ENCODE measurements at places on chromosomes 3 and 15.

DNA sequence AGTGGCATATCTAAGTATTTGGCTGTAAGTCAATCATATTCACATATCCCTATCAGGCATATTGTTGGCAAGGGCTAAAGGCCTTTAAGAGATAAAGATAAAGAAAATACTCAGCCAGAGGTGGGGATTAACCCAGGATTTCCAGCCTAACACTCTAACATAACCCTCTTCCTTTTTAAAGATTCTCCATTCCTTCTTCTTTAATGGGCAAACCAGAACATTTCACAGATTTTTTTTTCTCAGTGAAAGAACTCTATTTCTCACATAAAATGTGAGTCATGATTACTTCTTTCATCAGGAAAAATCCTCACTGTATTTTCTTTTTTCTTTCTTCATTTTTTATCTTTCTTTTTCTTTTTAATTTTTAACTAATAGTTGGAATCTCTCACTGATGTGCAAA lies 200.4 kb downstream of the NR1D2 start:
- no peak for DNase-seq

DNA sequence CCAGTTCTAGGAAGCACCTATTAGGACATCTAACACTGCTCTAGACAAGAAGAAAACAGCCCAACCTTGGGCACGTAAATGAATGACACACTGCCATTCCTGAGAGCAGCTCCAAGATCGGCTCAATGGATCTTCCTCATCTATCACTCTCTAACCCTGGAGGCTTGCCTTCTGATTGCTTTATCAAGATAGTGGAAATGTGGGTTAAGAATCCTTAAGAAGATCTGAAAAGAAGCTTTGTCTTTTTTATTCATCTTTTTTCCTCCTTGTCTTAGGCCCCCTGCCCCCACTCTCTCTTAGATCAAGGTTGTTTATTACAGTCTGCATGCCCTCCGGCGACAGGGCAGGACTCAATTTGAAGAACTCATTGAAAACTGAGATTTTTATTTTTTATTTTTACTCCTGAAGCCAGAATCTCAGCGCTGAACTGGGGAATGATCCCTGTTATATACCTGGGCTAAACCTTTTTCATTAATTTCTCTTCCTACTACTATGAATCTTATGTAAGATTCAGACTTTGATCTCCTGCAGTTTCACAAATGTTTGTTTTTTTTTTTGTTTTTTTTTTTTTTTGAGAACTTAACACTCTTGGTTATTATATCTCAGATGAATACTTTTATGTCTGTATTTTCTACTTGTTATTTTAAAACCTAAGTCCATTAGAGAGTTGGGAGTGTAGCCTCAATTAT lies 219.5 kb downstream of the SV2B start:
- DNase-seq: no peak

DNA sequence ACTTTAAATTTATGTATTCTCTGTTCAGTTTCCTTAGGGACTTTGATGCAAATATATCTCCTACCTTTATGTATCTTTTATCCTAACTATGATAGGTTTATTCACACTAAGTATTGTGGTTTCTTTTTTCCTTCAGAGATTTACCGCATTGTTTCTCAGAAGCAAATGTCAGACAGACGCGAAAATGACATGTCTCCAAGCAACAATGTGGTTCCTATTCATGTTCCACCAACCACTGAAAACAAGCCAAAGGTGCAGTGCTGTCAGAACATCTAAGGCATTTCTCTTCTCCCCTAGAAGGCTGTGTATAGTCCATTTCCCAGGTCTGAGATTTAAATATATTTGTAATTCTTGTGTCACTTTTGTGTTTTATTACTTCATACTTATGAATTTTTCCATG lies 18.3 kb downstream of the RAB11A start:
- peak; percentile 19 for DNase-seq

DNA sequence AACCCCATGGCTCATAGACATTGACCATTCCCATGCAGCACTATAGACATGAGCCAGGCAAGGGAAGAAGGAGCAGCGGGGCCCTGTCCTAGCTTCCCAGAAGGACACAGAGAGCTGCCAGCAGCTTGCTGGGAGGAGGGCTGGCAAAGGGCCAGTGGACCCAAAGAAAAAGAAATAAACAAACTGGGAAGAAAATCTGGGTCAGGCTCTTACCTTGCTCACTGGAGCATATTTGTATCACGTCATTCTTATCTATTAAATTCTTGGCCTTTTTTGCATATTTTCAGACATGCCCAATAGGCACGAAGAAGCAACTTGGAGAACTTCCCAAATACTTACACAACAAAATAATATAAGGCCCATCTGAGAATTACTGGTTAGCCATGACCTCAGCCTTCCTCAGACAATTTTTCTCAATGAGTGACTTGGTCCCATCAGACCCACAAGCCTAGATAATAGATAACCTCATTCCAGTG lies 28.4 kb downstream of the RASGRP1 start:
- no peak for DNase-seq

- DNase-seq: no peak
Observed at GRCh38 chr3:119302697-119303551, 8.7 kb downstream of the ARHGAP31 start.

DNA sequence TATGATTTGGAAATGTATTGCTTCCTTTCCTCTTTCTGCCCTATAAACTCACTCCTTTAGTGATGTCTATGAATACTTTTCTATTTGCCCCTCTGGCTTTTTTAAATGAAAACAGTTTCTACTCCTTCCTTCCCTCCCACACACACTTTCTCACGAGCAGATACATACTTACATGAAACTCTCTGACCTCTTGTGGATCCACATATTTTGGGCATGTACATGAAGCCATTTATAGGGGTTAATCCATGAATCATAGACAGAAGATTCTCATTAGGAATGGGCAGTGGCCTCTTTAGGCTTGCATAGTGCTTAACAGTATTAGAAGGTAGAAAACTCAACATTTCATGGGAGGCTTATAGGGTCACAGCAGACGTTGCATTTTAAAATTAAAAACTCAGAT lies 24.8 kb downstream of the ANAPC13 start:
- no peak for DNase-seq

- DNase-seq: no peak
Observed at GRCh38 chr15:40637221-40637745, 43.2 kb downstream of the KNL1 start.

DNA sequence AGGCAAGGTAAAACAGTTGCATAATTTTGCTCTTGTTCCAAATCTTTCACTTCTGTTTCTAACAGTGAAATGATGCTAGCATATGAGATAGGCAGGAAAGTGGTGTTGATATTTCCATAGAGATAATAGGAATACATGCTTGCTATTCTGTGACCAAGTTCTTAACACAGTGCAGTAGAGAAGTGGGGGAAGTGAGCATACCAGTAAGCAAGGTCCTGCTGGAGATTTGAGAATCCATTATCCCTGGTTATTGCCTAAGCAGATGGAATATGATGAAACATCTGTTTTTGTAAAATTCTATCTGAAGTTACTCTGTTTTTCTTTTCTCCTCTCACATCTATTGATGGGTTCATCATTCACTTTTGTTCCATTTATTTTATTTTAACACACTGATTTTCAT lies 28.7 kb downstream of the USP8 start:
- no peak for DNase-seq

DNA sequence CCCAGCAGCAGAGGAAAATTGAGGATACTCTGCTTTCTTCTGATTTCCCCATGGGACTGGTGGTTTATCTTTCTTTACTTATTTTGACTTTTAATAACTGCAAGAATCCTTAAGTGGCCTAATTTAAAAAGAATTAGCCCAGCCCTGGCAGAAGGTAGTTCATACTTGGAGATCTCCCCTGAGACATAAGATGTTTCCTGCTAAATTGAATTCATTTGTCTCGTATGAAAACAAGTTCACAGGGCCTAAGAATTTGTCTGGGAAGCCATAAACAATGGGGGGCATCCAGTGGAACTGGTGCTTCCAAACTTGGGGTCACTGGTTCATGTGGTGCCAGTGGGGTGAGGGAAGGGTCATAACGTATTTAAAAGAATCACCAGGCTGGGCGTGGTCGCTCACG lies 283.1 kb upstream of the RASGRP1 start:
- DNase-seq: no peak

GRCh38 chr3:117637666-117638065 lies 928.1 kb downstream of the TUSC7 start:
- DNase-seq: no peak

DNA sequence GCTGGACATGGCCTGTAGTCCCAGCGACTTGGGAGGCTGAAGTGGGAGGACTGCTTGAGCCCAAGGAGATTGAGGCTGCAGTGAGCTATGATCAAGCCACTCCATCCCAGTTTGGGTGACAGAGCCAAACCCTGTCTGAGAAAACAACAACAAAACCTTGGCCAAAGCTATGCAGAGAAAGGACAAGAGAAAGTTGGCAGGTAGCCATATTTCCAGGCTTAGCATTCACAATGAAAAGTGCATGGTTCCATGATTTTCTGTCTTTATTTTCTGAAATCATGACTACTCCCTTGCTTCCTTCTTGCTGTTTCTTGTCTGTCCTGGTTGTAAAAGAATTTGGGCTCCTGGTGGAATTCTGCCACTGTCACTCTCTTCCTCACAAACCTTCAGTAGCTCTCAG lies 284.6 kb upstream of the C2CD4B start:
- DNase-seq: no peak

- no peak for DNase-seq
Observed at GRCh38 chr15:67006083-67007065, 59.0 kb upstream of the SMAD3 start.

DNA sequence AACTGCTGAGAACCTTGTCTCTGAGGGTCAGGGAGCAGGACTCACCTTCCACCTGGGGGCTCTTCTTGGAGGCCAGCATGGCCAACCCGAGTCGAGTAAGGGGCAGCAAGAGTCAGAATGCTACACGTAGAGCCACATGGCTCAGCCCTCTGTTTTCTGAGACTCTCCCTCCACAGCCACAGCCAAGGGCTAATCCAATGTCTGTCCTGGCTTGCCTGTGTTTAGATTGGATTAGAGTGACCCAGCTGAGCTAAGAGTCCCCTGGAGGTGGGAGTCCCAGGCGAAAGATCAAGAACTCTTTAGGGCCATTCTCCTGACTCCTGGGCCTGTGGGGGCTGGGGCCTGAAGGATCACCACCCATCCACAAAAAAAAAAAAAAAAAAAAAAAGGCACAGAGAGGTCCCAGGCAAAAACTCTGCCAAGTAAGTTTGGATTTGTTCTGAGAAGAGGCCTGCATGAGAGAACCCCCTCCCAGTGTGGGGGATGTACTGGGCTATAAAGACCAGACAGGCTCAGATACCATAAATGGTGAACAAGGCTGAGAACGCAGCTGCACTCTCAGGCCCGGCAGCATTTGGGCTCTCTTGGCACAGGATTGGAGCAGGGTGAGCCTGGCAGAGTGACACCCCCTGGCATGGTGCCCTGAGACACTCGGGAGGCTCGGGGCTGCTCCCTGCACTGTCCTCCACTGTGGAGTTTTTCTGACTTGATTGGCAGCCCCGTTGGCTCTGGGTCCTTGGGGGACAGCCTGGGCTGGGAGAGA lies 88.0 kb upstream of the OSBPL11 start:
- no peak for DNase-seq

DNA sequence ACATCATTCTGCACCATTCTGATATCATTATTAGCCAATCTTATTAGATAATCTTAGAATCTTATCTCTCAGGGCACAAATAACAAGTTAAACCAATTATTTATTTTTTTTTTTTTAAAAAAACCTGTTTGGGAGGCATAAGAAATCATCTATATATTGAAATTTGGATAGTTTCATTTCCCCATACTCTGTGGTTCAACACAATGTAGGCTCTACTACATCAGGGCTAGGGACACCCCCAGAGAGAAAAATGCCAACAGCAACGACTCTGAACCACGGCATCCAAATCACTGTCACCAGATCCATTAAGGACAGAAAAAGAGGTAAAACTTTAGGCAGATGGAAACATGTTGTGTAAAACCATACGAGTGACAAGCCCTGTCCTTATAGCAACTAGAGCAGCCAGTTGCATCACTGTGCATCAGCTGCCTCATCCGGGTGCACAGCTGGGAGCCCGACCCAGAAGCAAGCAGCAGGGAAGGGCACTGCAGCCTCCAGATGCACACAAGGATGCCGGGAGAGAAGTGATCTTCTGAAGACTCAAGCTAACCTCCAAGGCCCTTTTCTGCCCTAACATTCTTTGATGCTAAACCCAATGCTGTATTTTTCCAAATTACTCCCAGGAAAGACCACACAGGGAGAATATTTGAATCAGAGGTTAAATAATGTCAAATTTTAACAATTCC lies 381.1 kb downstream of the CTNNB1 start:
- DNase-seq: no peak

DNA sequence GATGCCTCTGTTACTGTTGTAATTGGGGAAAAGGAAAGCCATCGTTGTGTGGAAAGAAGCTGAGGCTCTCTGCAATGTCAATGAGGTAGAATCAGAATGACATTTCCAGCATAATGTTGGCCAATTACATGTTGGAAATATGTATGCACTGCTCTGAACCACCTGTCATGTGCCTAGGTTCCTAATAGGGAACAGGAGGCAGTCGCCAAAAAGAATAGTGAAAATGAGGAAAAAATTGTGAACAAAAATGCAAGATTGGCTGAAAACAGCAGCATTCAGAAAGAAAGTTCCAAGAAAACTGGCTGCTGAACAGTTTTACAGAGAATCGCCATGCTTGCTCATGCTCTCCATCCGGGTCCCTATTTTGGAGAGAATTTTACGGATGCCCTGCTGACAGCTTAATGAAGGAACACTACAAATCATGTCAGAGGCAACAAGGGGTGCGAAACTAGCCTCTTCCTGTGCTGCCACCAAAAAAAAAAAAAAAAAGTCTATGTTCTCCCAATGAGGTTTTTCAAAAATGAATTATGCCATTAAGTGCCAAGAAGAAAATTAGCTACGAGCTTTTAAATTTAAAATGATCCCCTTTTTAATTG lies 305.9 kb upstream of the ARRDC4 start:
- DNase-seq: no peak

DNA sequence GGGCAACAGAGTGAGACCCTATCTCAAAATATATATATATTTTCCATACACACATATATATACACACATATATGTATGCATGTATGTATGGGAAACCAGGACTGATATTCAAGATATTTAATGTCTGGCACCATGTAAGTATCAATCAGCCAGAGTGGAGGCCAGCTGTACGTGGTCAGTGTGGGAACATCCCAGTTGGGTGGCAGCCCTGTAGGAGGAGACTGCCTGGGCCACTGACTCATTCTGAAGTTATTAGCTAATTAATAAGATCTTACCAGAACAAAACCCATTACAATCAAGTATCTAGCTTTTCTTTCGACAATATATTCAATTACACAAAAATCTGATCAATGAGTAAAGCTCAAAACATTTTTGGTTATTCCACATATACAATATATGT lies 85.1 kb upstream of the OCA2 start:
- no peak for DNase-seq

GRCh38 chr3:53137835-53138446 lies 7.7 kb upstream of the RFT1 start:
- DNase-seq: no peak

All from stimulated activated CD8-positive, alpha-beta memory T cell treated with anti-CD3 and anti-CD28 coated beads, Interleukin-7, amount 100 ng/mL, for 4 hours (primary cell).